ENCODE measurements at places on chromosomes 2 and 18.

GRCh38 chr18:808086-808485, 4.0 kb downstream of the YES1 start:
- no peak for DNase-seq

DNA sequence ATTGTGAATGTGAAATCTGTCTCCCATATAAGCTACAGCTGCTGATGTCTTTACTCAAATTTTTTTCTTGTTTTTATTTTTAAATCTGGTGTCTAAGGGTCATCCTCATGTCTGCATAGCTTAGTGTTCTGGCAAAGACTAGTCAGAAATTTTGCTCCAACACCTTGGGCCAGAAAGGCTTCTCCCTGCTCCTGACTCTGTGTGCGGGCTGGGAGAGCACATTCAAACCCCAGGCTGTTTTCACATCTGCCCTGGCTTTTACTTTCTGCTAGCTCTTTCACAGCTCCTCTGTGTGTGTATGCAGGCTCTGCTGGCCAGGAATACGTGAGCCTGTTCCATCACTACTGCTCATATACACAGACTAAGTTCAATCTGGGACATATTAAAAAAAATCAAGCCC, 102.9 kb upstream of the RIOK3 start:
- DNase-seq: no peak

DNA sequence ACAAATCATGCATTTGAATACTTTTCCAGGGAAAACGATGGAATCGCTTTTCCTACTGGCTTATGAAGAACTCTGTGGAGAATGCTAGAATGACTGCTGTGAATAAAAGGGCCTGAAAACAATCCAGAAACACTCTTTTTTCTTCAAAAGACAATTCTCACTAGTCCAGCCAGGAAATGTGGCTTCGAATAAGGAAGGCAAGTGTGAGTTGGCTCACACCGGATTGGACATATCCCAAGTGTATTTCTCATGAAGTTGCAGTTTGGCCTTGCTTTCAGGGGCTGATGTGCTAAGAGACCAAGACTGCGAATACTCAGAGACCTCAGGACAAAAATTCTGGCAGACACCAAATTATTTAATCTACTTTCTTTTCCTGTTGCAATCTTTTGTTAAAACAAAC, 54.1 kb downstream of the FIGN start:
- no peak for DNase-seq

- DNase-seq: no peak
These were observed 234.5 kb downstream of the HDAC4 start for GRCh38 chr2:239166201-239166834.

DNA sequence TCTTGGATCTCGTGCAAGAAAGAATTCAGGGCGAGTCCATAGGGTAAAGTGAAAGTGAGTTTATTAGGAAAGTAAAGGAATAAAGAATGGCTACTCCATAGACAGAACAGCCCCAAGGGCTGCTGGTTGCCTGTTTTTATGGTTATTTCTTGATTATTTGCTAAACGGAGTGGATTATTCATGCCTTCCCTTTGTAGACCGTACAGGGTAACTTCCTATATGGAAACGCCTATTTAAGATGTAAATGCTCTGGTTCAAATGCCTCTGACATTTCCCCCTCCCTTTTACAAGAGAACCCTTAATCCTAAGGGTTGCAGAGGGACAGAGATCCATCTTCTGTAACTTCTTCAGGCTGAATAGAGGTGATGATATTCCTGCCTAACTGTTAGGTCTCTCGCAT, 25.7 kb downstream of the RBFA start:
- DNase-seq: no peak

DNA sequence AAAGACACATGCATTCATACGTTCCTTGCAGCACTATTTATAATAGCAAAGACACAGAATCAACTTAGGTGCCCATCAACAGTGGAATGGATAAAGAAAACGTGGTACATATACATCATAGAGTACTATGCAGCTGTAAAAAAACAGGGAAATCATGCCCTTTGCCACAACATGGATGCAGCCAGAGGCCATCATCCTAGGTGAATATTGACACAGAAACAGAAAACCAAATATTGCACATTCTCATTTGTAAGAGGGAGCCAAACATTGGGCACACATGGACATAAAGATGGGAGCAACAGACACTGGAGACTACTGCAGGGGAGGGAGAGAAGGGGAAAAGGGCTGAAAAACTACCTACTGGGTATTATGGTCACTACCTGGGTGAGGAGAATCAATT, 73.5 kb downstream of the SESTD1 start:
- DNase-seq: no peak

DNA sequence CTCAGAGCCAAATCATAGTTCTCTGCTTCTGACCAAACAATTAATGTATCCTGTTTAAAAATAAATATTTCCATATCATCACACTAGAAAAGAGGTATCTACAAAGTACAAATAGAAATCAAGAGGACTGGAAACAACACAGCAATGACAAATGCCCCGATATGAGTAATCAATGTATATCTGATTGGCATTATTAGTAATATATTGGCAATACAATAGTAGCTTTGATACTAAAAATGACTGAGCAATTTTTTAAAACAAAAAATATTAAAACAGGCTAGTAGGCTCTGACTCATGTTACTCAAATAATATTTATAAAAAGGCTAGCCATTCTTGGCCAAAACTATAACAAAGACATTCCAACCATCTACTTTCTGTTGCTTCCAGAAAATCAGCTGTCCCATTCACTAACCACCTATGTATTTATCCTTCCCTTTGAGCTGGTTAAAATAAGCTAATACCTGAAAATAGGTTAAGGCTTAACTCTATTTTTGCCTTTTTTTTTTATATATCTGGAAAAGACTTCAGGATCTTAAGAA, 13.3 kb downstream of the PPP4R3B start:
- no peak for DNase-seq

DNA sequence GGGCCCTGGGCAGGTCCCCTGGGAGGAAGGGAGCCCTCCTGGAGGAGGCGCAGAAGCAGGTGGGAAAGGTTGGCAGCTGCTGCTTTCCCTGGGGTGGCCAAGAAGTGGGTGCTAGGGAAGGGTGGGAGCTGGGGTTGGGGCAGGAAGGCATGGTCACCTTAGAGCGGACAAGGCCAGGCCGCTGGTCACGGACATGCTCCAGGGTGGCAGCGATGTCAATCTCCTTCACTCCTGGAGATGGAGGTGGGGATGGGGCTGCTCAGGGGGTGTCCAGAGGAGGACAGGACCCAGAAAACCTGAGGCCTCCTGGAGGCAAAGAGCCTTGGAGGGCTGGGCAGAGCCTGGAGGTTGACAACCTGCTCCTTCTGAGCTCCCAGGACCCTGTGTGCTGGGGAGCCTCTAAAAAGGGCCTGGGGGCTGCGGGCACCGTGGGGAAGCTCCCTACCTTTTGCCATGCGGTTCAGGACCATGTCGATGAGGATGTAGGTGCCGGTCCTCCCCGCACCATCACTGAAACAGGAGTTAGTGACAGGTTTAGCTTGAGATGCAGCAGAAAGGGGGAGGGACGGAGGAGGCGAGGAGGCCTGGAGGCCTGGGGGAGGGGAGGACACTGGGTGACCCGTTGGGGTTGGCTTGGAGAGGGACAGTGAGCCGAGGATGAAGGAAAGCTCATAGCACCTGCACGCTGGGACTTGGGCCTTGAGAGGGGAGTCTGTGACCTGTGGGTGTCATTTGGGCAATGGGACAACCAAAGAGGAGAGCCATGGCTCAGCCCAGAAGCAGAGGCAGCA, 11.4 kb downstream of the DNAJB2 start:
- no peak for DNase-seq

DNA sequence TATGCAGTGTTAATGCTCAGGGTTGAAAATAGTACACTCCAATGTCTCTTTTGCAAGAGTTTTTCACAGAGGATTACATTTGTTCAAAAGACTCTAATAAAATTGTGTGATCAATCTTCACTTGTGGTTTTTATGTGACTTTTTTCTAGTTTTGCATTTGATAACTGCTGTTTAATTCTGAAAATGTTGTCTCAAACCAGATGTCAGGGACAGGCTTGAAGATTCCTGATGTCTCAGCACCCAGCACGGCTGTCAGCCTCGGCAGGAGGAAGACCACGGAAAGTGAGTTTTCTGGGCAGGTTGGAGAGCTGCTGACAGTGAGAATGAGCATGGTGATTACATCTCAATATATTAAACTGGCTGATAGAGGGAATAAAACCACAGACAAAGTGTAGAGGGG, 9.1 kb downstream of the SOX11 start:
- DNase-seq: no peak

GRCh38 chr2:147082850-147083522, 761.8 kb upstream of the ACVR2A start:
- peak; percentile 30 for DNase-seq

DNA sequence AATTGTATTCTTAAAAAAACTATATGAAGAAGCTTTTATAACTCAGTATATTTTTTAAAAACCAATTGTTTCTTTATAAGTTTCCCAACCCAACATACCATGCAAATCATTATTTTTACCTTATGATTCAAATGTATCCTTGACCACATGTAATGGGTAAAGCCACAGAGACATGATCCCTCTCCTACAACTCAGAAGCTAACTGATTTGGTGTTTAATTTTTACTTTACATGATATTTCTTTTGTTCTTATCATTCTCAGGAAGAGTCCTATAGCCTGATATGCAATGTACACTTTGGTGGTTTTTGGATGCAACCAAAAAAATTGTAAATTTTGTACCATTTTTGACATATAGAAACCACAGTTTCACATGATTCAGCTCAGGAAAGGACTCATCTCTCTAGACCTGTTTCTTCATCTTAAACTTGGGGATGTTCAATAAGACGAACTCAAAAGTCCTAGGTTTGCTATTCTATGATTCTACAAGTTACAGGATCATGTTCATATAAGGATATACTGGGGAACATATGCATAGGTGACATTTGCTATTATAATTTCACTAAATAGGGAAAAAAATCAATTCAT, 85.2 kb upstream of the RBBP8 start:
- DNase-seq: no peak

Data from T-helper 1 cell (primary cell).